ENCODE measurements at places on chromosomes 4 and X.

- DNase-seq, result no peak
These were observed 32.6 kb downstream of the DCK start for GRCh38 chr4:71026086-71026485.

DNA sequence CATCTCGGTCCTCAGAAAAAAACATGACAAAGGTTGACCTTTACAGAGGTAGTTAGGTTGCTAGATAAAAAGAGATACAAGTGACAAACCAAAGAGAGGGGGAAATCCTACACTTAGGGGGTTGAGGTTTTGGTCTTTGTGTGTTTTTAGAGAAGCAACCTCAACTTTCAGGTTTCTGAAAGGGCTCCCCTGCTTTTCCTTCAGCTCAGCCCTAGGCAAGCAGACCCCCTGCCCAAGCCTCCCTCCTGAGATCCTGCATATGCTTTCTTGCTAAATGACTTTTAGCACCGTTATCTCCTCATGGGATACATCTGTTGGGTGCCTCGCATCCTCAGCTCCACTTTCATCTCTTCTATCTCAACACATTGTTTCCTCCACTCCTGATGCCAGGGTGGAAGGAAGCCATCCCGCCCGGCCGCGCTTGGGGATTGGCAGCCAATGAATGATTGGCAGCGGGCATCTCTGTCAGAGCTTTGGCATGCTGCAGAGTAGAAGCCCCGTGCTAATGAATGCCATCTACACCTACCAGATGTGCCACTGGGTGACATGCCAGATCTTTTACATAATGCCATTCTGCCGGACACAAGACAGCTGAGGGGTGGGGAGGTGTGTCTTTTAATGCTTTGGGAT, 15.0 kb upstream of the PRDM8 start:
- DNase-seq, result no peak

DNA sequence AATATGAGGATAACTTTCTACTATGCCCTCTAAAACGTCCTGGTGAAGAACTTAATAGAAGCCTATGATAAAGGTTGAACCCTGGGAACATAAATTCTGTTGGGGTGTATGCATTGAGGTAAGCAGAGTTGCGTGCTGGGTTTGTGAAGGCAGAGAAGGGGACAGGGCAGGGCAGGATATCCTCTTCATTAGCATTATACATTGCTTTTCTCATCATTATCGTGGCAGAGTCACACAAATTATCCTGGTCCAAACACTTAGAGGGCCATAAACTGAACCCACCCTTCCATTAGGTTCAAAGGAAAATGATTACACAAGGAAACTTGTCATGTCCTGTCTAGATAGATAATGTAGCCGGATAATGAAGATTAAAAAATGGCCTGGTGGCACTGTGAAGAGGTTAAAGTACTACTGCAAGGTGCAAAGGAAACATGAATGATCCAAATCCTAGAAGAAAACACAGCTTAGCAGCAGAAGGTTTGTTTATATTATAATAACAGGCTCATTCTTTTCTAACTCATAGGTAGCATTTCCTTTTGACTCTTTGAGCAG, 189.1 kb downstream of the SPCS3 start:
- no peak for DNase-seq

- no peak for DNase-seq
These were observed 183.6 kb downstream of the QDPR start for GRCh38 chr4:17328141-17328815.

- no peak for DNase-seq
These were observed 66.6 kb downstream of the MTMR1 start for GRCh38 chrX:150759568-150760416.

Measured in stimulated activated CD4-positive, alpha-beta T cell treated with anti-CD3 and anti-CD28 coated beads, Interleukin-12 subunit alpha, Interleukin-12 subunit beta, amount 100 ng/mL, for 24 hours (primary cell).